ENCODE measurements at places on chromosomes 11 and 22.

- no peak for DNase-seq
Measured at GRCh38 chr11:120546312-120547205, 35.0 kb downstream of the GRIK4 start.

GRCh38 chr11:73554671-73555320, 43.1 kb downstream of the FAM168A start:
- DNase-seq, result no peak

DNA sequence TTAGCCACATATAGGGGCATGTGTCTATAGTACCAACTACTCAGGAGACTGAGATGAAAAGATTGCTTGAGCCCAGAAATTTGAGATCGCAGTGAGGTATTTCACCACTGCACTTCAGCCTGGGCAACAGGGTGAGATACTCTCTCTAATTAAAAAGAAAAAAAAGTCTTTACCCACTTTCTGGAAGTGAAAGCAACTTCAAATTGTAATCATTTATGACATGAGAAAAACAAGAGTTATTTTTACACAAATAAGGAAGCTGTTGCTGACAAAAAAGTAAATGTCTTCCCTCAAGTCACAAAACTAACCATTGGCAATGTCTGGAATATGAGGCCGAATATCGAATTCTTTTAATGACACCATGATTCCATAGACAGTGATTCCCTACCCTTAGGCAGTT, 71.4 kb downstream of the GLYATL1 start:
- no peak for DNase-seq

- no peak for DNase-seq
Measured at GRCh38 chr22:50048836-50049235, 9.3 kb downstream of the TTLL8 start.

GRCh38 chr11:13889552-13890249, 72.8 kb upstream of the SPON1 start:
- DNase-seq, result peak; percentile 64

DNA sequence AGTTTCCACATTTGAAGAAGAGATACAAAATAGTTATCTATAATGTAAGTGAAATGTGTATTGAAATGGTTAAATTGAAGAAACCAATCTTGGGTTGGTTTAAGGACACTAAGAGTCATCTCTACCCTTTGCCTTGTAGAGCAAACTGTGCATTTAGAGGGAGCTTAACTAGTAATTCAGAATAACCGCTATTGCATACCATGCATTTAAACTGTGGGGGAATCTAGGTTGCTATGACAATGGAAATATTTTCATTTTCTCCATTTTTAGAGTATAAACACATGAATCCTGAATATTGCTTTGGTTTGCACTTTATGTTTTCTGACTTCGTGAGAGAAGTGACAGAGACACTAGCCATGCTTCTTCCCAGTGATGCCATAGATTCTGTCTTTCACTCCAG, 39.7 kb downstream of the FAT3 start:
- DNase-seq, result no peak

DNA sequence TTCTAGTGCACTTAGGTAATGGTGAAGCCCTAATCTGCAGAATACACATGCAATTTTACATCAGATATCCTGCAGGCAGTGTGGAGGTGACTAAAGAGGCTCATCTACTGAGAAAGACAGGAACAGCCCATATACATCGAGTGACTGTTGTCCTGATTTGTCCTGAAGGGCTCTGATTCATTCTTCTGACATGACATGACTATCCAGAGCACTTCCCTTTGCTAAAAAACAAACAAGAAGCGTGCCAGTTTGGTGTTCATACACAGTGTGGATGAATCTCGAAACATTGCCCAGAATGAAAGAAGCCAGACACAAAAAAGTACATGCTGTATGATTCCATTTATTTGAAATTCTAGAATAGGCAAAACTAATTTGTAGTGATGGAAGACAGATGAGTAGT, 48.0 kb upstream of the AMPD3 start:
- no peak for DNase-seq

- DNase-seq, result no peak
Measured at GRCh38 chr11:126405374-126405773, 49.9 kb downstream of the ST3GAL4 start.

DNA sequence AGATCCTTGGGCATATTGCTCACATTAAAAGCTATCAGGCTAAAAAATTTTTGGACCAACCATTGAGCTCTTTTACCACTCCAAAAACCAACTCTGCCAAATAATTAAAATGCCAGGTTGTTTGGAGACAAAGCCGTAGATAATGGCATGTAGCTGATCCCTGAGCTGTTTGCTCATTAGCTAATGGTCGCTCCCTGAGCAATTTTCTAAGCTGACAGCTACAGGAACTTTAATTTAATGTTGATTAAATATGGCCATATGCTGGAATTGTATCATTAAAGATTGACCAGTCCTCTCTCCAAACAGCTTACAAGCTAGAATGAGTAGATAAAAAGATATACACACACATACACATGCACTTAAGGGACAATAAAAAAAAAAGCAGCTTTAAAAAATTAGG, 216.2 kb upstream of the ARHGAP20 start:
- DNase-seq, result no peak

GRCh38 chr11:111526501-111526900, 11.9 kb downstream of the HOATZ start:
- no peak for DNase-seq

GRCh38 chr11:65454696-65455456, 32.3 kb downstream of the NEAT1 start:
- DNase-seq, result peak; percentile 89

DNA sequence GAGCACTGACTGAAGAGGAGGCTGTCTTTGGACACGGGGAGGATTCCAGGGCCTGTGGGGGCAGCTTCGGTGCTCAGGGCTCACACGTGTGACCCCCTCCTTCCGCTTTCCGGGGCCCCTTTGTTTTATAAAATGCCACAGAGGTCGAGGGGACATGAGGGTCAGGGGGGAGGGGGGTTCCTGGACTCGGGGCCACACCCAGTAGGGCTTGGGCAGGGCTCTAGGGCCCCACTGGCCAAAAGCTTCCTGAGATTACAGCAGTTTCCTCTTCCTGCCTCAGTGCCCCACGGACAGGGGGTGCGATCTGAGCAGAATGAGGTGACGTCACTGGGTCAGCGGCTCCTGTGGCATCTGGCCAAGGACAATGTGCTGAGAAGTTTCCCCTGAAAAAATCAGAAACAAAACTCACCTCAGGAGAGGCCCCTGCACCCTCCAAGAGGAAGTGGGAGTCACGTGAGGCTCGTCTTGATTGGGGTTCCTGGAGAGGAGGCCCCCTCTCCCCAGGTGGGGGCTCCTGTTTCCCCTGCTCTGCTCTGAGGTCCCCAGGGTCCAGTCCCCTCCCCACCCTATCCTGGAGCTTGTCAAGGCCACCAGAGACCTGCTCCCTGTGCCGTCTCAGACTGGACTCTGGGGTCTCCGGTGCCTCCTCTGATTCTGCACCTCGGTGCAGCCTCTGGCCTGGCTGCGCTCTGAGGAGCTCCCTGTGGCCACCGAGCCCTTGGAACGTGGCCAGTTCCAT, 6.4 kb upstream of the IFITM3 start:
- DNase-seq, result no peak

DNA sequence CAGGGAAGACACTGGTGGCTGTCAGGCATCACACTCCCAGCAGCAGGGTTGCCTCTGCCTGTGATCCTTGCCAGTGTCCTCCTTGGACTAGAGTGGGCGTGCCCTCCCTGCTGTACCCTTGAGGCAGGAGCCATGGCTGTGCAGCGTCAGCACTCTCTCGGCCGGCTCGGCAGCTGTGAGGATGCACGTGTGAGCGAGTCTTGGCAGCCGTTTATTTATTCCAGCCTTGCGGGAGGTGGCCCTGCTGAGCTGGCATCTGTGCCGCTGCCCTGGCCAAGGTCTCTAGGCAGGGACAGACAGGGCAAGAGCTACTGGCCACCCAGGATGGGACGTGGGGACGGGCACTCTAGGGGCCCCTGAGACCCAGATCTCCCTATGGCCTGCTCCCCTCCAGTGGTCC, 33.9 kb downstream of the TSPAN4 start:
- peak; percentile 45 for DNase-seq

- DNase-seq, result peak; percentile 96
Measured at GRCh38 chr11:116199182-116199581, 573.6 kb downstream of the BUD13 start.

DNA sequence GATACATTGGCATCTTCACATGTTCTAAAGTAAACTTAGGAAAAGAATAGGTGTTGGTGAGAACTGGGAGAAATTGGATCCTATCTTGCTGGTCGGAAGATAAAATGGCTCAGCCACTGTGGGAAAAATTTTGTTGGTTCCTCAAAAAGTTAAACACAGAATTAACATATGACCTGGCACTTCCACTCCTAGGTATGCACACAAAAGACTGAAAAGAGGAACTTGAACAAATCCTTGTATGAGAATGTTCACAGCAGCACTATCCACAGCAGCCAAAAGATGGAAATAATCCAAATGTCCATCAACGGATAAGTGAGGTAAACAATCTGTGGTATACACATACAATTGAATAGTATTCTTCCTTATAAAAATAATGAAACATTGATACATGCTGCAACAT, 4.8 kb upstream of the TPH1 start:
- DNase-seq, result no peak

GRCh38 chr11:118318581-118319336, 14.2 kb downstream of the CD3E start:
- no peak for DNase-seq

DNA sequence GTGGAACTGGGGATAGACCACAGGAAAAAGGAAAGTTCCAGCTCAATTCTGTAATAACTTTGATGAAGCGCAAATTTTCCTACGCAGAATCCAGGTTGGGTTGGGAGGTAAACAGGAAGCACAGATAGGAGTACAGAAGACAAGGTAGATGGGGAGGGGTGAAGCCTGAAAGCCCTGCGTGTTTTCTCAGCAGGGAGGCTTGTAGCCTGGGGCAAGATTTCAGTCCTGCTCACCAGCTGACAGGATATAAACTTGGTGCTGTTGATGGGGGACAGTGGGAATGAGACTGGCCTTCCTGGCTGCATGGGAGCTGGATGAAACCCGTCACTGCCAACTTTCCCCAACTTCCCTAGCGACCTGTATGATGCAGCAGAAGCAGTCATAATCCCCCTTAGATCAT, 114.9 kb downstream of the ARHGAP32 start:
- DNase-seq, result no peak

GRCh38 chr11:94077552-94078293, 50.9 kb upstream of the PANX1 start:
- no peak for DNase-seq

GRCh38 chr11:111414267-111414931, 35.3 kb upstream of the POU2AF1 start:
- DNase-seq, result no peak

DNA sequence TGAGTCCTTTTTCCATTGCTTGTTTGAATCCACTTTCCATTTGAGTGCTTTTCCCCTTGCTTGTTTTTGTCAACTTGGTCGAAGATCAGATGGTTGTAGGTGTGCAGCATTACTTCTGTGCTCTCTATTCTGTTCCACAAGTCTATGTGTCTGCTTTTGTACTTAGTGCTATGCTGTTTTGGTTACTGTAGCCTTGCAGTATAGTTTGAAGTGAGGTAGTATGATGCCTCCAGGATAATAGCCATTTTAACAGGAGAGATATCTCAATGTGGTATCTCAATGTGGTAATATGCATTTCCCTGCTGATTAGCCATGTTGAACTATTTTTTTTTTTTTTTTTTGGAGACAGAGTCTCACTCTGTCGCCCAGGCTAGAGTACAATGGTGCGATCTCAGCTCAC, 16.7 kb downstream of the ACRV1 start:
- DNase-seq, result no peak

GRCh38 chr11:76119032-76119431, 87.3 kb downstream of the WNT11 start:
- no peak for DNase-seq

GRCh38 chr11:130198964-130199363, 39.4 kb downstream of the ST14 start:
- no peak for DNase-seq

- no peak for DNase-seq
Measured at GRCh38 chr22:48799227-48799970, 1028.3 kb downstream of the BRD1 start.

DNA sequence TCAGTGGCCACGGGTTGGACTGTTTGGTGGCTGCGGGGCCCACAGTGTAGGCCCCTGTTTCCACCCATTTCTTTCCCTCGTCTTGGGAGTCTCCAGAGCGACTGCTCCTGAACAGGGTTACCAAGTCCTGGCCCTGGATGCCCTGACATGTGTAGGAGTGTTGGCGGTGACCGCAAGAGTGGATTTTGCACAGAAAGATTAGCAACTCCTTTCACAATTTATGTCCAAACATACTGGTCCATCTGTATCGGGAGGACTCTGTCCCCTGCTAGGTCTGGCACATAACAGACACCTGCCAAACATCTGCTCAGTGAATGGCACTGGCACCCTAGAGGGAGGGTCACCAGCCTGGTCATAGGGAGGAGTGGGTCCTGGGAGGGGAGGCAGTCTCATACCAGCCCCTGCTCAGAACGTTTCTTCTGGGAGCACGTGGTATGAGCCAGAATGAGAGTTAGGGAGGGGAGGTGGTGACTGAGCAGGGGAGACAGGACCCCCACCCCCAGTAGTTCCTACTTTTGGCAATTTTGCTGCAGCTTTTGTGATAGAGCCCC, 3.4 kb upstream of the APOA1 start:
- DNase-seq, result no peak

DNA sequence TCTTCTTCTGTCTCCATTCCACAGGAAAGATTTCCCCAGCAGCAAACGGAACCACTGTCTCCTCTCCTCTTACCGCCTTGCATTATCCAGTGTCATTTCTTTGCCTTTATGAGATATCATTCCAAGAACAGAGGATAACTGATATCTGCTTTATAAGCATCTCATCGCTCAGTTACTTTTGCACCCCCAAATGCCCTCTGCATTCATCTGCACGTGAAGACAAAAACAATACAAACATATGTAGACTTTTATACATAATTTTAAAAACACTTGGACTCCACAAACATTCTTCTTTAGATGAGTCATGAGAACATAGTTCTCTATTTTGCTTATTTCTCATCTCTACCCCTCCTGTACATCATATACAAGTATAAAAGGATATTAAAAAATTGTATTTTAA, 512 bp upstream of the OR51T1 start:
- no peak for DNase-seq

- DNase-seq, result no peak
Measured at GRCh38 chr22:49196046-49196511, 631.6 kb downstream of the BRD1 start.

GRCh38 chr22:49705216-49705971, 122.3 kb downstream of the BRD1 start:
- no peak for DNase-seq

GRCh38 chr22:30824096-30824495, 129.4 kb downstream of the OSBP2 start:
- DNase-seq, result no peak

DNA sequence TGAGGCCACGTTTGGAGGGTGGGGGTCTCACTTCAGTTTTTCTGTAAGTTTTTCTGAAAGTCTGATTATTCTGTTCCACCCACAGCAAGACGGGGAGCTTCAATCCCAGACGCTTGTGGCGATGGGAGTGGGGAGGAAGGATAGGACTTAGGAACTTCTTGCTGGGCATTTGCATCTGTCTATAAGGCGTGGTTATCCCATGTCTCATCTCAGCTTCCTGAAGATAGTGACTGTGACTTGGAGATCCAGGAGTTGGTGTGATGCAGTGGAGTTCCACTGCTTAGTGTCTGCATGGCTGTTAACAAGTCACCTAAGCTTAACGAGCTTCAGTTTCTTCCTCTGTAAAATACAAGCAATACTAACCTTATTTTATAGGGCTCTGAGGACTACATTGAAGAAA, 58.9 kb upstream of the BARX2 start:
- DNase-seq, result no peak

Data from NCI-H1092 (cell line).